Body of pancreas (tissue), 4 donors: ENCODE measurements at places on chromosomes 3 and 15. TPM values are rescaled to one million over a fixed set of nuclear protein-coding genes. Genes with fewer than 3 reads are reported as not detected.

The FAM227B gene
- not detected for total RNA-seq

DNA sequence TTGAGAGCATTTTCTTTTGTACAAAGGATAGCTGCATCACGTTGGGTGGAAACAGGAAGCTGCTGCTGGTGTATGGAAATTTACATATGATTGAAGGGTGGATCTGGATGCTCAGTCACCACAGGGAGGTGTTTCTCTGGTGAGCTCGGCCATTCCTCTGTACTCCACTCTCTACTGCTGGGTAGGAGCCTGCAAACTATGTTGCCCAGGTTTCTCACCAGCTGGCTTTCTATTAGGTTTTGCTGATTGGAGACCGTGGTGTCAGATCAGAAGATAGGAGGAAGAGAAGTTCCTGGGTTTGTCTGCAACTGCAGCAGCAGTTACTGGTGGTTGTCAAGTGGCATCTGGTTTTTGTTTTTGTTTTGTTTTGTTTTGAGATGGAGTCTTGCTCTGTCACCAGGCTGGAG, 61.7 kb downstream of the TAMM41 start:
- no peak for DNase-seq

The CCNB2 gene
- not detected for total RNA-seq

DNA sequence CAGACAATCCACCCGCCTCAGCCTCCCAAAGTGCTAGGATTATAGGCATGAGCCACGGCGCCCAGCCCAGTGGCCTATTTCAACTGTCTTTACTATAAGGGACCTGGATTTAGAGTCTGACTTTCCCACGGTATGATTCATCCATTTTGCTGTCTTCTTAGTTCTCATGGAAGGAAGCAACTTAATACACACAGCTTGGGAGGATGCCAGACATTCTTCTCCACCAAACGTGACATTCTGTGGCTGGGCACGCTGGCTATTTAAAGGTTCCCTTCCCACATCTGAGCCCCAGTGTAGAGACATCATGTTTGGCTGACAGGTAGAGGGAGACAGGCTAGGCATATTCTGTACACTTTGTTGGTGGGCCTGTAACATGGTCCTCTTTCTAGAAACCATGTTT, 26.2 kb downstream of the FAM43A start:
- no peak for DNase-seq
